ENCODE measurements at places on chromosomes 12 and 14. TPM values are rescaled to one million over a fixed set of nuclear protein-coding genes. Genes with fewer than 3 reads are reported as not detected.

KLRC4 gene
- polyA plus RNA-seq, result not detected

DNA sequence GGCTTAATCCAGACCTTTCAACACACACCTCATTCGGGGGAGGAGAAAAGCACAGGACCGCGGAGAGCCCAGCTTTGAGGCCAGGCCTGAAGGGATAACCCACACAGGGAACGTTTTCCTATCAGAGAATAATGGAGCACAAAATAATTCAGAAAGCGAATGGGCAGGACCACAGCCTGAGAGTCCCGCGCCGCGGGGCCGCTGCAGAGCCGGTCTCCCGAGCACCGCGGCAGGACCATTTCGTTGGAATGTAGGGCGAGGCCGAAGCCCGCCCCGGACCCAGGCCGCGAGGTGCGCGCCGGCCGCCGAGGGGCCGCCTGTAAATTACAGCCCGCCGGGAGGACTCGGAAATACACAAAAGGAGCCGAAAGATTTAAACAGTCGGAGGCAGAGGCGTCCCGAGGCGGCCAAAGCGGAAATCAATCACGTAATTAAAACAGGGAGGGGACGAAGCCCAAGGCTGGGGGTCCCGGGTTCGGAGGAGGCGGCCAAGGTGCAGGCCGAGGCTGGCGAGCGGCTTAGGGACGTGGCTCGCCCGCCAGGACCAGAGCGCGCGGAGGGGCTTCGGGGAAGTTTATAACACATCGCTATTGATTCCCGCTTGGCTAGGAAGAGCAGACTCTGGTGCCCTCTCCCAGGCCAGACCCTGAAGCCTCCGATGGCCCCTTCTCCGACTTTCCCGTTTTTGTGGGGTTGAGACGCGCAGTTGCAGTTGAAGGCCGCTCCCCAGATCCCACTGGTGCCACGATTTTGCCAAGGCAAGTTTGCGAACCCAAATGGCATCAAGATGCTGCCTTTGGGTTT lies 6.3 kb upstream of the HOXC4 start:
- peak; percentile 27 for DNase-seq

DNA sequence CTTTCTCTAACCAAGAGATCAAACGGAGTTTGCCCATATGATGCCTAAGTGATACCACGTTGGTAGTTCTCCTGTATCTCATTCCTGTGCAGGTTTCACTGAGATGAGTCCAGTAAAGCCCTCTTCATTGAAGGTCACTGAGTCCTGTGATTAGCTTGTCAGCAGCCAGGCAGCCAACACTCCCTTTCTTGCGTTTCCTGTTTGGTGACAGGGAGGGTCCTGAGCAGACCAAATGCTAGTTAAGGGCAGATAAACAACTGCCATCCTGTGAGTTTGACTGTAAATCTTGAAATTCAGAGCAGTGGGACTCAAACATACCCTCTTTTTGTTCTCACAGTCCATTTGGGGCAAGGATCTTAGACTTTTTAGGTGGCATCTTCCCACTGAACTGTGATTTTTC lies 39.4 kb downstream of the ZNF641 start:
- no peak for DNase-seq

DNA sequence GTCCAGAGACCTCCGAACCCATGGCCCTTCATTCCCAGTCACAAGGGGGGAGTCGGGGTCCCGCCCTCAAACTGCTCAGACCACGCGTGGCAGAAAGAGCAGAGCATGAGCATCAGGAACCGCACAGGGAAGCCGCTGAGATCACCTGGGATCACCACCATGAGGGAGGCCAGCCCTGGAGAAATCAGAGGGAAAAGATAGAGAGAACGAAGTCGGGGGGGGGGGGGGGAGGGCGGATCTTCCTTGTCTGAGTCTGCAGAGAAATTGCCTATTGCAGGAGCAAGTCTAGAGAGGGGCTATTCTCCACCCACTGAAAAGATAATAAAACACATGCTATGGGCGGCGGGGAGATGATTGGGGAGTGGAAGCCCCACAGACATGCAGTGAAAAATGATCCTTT lies 884 bp upstream of the TMEM132C start:
- no peak for DNase-seq

DNA sequence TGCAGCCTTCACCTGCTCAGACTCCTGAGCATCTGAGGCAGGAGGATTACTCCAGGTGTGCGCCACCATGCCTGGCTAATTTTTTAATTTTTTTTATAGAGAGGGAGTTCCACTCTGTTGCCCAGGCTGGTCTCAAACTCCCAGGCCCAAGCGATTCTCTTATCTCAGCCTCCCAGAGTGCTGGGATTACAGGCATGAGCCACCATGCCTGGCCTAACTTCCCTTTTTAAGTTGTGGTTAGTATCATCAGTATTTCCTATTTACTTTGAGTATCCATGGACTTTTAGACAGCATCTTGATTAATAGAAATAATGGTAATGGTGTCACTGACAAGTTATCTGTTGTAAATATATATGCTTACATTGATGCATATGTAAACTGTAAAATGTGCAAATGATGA lies 116.9 kb downstream of the FGD4 start:
- DNase-seq, result no peak

DNA sequence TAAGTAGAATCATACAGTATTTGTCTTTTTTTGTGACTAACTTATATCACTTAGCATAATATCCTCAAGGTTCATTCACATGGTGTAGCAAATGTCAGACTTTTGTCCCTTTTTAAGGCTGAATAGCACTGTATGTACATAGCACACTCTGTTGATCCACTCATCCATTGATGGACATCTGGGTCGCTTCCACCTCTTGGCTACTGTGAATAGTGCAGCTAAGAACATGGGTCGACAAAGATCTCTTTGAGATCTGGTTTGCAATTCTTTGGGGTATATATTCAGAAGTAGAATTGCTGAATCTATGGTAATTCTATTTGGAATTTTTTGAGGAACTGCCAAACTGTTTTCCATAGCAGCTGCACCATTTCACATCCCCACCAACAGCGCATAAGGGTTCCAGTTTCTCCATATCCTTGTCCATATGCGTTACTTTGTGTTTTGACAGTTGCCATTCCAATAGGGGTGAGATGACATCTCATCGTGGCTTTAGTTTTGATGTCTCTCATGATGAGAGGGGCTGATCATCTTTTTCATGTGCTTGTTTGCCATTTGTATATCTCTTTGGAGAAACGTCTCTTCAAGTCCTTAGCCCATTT lies 73.9 kb downstream of the GLRX5 start:
- no peak for DNase-seq

GRCh38 chr14:26974965-26975364 lies 377.1 kb upstream of the NOVA1 start:
- no peak for DNase-seq

- DNase-seq, result no peak
Observed at GRCh38 chr14:90557516-90557915, 160.7 kb downstream of the CALM1 start.

CDKN3 gene
- polyA plus RNA-seq, result 32.8 TPM

DNA sequence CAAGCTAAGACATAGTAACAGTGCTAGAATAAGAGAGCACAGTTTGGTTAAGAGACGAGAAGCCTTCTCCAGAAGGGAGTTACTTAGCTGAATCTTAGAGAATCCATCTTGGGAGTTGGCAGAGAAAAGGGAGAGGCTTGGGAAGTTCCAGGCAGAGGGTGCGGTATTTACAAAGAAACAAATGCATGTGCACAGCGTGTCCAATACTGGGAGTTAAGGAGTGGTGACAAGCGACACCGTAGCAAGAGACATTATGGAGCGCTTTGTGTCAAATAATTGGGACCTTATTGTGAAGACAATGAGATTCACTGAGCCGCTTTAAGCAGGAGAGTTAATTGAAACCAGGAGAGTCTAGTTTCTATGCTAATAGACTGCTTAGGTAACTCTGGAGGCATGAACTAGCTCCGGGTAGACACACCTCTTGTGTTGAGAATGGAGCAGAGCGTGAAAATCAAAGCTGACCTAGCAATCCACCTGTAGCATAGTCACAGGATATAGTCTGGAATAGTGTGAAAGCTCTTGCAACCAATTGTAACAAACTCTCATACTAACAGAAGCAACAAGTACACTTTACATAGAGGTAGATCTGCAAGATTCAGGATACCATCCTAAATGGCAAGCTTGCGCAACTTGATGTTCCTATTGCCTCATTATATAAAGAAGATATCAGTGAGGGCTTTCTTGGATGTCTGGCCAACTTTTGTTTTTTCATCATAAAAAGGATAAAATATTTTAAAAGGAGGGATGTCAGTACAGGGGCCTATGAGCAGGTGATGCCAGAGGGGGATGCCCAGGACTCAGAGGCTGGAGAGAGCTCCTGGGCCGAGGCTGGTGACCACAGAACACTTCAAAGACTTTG lies 5.3 kb downstream of the ALDH1L2 start:
- DNase-seq, result no peak

KRT71 gene
- not detected for polyA plus RNA-seq

DNA sequence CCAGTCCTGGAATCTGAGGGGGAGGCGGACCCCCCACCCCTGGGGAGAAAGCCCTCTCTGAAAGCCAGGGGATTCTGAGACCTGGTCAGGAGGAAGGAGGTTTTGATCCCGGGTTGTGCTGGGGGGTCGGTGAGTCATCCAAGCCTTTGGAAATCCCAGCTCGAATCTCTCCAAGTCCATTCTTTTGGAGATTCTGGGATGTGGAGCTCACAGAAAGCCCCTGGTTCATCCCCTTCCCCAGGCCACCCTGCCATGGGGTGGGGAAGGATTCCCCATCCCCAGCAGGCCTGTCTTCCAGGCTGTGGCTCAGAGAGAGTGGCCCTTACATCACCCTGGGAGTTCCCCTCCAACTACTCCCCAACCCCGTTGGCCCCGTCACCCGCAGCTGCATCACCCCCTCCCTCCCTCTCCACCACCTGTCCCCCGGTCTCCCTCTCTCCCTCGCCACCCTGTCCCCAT lies 14.3 kb downstream of the EXOC3L4 start:
- no peak for DNase-seq

DNA sequence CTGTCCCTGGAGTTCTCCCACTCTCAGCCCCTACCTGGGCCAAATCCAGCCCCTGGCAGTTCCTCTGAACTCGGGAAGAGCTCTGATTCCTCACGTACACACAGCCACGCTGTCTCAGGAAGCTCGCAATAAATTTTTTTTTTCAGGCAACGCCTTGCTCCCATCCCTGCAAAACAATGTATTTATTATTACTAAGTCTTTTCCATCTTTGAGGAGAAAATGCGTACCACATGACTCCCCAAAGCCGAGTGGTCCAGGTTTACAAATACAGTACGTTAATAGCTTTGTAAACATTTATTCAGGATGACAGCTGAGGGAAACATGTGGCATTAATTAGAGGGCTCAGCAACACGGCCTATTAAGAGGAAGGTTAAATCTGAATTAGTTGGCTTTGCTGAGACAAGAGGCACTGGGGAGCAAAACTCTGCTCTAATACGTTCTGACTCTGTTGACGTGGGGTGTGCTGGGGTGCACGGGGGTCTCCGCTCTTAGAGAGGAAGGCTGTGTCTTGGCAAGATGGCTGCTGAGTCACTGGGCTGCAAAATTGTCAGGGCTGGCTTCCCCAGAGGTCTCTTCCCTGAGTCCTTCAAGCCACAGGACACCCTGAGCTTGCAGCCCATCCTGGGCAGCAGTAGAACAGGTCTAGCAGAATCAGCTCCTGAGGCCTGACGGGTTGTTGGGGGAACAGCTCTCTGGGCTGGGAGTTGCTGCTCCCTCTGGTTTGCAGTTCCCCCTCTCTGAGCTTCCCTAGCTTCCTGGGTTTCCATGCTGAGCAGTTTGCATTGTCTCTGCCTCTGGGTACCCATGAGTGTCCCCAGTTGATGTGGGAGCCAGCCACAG lies 185.2 kb upstream of the TBX3 start:
- no peak for DNase-seq

GRCh38 chr12:71155225-71155624 lies 2.6 kb downstream of the TSPAN8 start:
- DNase-seq, result no peak

- DNase-seq, result no peak
Observed at GRCh38 chr12:6430124-6430989, 14.4 kb upstream of the CD27 start.
